T-cell (primary cell): ENCODE measurements at places on chromosomes 6 and 20.

DNA sequence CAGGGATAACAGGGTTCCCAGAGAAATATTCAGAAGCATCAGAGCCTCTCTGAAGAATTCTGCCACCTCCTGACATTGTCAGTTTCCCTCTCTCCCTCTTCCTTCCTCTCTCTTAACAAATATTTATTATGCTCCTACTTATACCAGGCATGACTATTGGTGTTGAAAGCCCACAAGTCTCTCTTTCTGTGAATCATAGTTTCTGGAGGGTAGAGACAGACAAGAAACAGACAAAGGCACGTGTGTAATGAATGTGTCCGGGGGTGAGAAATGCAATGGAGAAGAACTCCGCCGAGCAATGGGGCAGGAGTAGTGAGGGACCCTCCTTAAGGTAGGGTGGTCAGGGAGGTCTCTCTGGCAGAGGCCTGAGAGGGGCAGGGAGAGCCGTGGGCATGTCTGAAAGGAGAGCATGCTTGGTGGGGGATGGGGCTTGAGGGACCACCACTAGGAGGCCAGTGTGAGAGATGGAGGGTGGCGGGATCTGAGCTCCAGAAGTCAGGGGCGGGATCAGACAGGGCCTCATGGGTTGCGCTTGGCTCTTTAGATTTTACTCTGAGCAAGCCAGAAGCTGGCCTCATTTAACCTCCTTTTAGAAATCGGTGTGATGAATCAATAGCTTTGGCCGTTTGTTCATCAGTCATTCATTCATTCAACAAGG, 57.3 kb downstream of the EYA2 start:
- no peak overlapping the region for H3K4me3 ChIP-seq
- H3K4me1 ChIP-seq = no peaks in the 10 kb centered on the region
- no peak overlapping the region for H3K27ac ChIP-seq
- no peaks in the 10 kb centered on the region for H3K36me3 ChIP-seq
- H3K27me3 ChIP-seq = no peaks in the 10 kb centered on the region

DNA sequence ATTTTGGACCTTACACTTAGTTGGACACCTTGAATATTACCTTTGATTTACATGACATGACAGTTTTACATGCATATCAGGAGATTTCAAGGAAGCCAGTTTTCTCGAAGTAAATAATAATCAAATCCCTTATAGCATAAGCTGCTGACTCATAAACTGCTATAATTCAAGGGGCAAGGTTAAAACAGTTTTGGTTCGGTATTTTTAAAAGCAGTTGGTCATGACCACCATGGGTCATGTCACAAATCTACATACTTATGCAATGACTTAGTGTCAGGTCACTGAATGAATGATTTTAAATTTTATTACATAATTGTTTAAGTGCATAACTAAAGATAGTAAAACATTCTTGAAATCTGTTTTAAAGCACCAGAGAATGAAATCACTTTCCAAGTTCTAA, 158.0 kb downstream of the DST start:
- no peaks in the 10 kb centered on the region for H3K4me1 ChIP-seq
- no peak for DNase-seq
- H3K27me3 ChIP-seq = no peaks in the 10 kb centered on the region
- no peak overlapping the region for H3K4me3 ChIP-seq
- H3K27ac ChIP-seq = no peak overlapping the region

DNA sequence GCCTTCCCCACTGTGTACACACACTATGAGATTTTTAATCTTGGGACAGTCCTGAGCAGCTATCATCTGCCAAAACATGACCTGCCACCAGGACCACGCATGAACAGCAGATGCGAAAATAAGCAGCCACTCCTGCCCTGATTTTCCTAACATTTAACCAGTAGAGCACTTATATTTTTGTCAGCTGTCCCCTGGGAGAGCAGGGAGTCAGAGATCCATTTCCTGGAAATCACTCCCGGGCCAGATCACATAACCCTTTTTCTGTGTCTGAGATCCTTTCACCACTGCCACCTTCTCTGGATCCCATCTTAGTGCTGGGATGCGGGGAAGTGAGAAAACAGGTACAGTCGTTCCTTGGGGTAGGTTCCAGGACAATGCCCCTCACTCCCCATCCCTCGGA, 5.7 kb downstream of the SDCBP2 start:
- no peaks in the 10 kb centered on the region for H3K27me3 ChIP-seq
- no peak overlapping the region for H3K4me3 ChIP-seq
- peaks cover 33% of the 10 kb centered on the region for H3K4me1 ChIP-seq
- no peaks in the 10 kb centered on the region for H3K36me3 ChIP-seq
- no peak for DNase-seq
- H3K27ac ChIP-seq = no peak overlapping the region

DNA sequence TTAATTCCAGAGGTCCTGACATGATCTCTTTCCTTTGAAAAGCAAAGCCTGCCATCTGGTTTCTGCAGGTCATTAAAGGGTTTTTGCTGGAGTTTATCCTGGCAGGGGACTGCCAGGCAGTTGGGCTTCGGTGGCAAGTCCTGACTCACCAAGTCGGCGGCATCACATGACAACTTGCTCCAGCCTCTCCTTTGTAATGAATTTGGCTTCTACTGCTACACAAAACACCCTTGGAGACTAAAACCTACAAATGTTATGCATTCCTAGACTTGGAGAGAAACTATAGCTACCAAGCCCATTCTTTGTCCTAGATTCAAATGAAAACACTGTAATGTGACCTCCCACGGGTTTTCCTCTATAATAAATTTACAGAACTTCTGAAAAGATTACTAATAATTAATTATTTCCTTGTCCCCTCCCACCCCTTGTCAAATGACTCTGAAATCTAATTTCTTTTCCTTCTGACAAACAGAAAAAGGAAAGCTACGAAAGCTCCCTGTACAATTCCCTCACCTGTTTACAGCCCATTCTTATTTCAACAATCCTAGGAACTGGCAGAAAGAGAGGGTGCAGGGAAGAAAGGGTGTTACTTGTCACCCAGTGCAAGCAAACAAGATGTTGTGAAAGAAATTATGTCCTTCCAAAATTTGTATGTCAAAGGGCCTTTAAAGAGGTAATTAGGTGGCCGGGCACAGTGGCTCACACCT, 62.9 kb downstream of the QRSL1 start:
- no peak overlapping the region for H3K4me3 ChIP-seq
- H3K27me3 ChIP-seq = no peaks in the 10 kb centered on the region
- H3K4me1 ChIP-seq = no peaks in the 10 kb centered on the region
- no peak for DNase-seq
- no peak overlapping the region for H3K27ac ChIP-seq
- H3K36me3 ChIP-seq = no peaks in the 10 kb centered on the region

DNA sequence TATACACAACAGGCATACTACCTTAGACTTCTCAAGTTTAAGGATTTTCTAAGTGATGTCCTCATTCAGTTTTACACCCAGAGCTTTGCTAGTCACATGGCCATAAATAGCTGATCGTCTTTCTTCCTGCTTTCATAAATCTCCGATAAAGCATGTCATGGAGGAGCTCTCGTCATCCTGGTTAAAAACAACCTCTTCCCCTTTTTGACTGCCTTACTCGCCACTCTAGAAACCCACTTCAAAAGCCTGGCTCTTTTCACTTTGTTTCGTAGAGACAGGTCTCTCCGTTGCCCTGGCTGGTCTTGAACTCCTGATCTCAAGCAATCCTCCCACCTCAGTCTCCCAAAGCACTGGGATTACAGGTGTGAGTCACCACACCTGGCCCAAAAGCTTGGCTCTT, 67.0 kb upstream of the SMIM29 start:
- H3K27ac ChIP-seq = no peak overlapping the region
- peaks cover 3% of the 10 kb centered on the region for H3K4me1 ChIP-seq
- no peaks in the 10 kb centered on the region for H3K27me3 ChIP-seq
- H3K4me3 ChIP-seq = no peak overlapping the region
- DNase-seq = no peak

DNA sequence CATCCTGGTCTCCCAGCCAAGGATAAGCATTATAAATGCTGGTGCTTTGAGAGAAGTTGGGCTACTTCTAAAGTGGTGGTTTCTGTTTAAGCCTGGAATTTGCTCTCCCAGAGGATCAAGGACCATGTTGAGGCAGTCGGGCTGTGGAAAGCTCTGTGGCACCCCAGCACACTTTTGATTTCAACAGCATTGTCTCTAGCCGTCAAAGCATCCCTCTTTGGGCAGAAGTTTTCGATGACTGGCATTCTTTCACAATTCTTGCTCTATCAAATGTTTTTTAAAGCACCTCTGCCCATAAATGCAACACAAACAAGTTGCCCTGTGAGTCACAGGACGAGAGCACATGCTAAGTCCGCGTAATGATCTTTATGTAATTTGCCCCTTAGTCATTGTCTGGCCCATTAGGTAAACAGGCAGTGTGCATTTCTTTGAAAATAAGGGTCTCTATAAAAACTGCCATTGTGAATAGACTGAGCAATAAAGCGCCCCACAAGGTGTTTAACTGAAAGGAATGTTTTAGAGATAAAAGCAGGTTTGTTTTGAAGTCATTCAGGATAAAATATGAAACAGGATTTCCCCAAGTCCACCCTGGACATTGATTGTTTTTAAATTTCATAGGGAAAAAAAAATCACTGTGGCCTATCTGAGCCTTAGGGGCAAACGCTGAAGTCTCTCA, 44.7 kb upstream of the FOXQ1 start:
- H3K4me3 ChIP-seq = no peak overlapping the region
- H3K36me3 ChIP-seq = no peaks in the 10 kb centered on the region
- H3K27me3 ChIP-seq = no peaks in the 10 kb centered on the region
- no peaks in the 10 kb centered on the region for H3K4me1 ChIP-seq
- DNase-seq = no peak
- no peak overlapping the region for H3K27ac ChIP-seq

GRCh38 chr6:90175627-90176538, 120.8 kb downstream of the BACH2 start:
- no peak overlapping the region for H3K4me3 ChIP-seq
- H3K36me3 ChIP-seq = no peaks in the 10 kb centered on the region
- H3K27ac ChIP-seq = peak overlapping the region; percentile 37
- no peak for DNase-seq
- H3K4me1 ChIP-seq = peaks cover 47% of the 10 kb centered on the region
- H3K27me3 ChIP-seq = no peaks in the 10 kb centered on the region

GRCh38 chr20:1855109-1855508, 40.1 kb upstream of the SIRPA start:
- H3K4me1 ChIP-seq = no peaks in the 10 kb centered on the region
- DNase-seq = no peak
- H3K36me3 ChIP-seq = no peaks in the 10 kb centered on the region
- H3K27ac ChIP-seq = no peak overlapping the region

- no peaks in the 10 kb centered on the region for H3K27me3 ChIP-seq
- no peak overlapping the region for H3K27ac ChIP-seq
- H3K4me3 ChIP-seq = no peak overlapping the region
- H3K4me1 ChIP-seq = no peaks in the 10 kb centered on the region
- DNase-seq = no peak
- peaks cover 5% of the 10 kb centered on the region for H3K36me3 ChIP-seq
Measured at GRCh38 chr6:159665868-159666635, 27.0 kb downstream of the SOD2 start.

DNA sequence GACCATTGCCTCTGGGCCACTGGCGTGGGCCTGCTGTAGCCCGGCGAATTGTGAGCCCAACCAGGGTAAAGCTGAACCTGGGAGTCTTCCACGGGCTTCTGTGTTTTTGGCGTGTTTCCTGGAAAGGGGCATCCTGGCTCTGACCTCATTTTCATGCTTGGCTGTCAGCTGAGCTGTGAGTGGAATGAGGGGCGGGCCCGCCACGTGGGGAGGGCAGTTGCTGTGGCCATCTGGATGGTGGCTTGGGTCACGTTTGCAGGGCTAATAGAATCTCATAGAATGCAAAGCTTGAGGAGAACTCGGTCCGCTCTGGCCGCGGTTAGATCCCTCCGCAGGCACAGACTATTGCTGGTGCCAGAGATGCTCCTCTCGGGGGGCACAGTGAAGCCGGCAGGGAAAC, 263.0 kb downstream of the SMOC2 start:
- H3K36me3 ChIP-seq = no peaks in the 10 kb centered on the region
- no peak overlapping the region for H3K4me3 ChIP-seq
- DNase-seq = no peak
- H3K4me1 ChIP-seq = no peaks in the 10 kb centered on the region
- H3K27ac ChIP-seq = no peak overlapping the region

DNA sequence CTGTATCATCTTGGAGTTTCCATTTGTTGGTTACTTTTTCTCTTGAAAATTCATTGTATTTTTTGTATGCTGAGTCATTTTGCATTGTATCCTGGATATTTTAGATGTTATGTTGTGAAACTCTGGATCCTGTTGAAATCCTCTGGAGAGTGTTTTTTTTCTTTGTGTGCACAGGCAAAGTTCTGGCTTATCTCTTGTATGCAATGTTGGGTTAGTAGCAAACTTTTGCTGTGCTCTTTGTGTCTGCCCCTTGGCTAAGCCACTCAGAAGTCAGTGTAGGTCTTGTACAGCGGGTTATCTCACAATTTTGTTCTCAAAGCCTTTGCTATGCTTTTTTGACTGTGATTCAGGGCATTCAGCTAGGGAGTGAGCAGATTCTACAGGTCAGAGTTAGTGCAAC, 29.1 kb upstream of the LMBRD1 start:
- H3K27me3 ChIP-seq = no peaks in the 10 kb centered on the region
- no peak for DNase-seq
- H3K27ac ChIP-seq = no peak overlapping the region
- H3K4me3 ChIP-seq = no peak overlapping the region
- H3K4me1 ChIP-seq = no peaks in the 10 kb centered on the region

- no peak overlapping the region for H3K27ac ChIP-seq
- H3K4me3 ChIP-seq = no peak overlapping the region
- H3K4me1 ChIP-seq = peaks cover 6% of the 10 kb centered on the region
- no peak for DNase-seq
- peaks cover 11% of the 10 kb centered on the region for H3K27me3 ChIP-seq
Measured at GRCh38 chr20:19828232-19828631, 70.2 kb downstream of the RIN2 start.

GRCh38 chr6:143941852-143942627, 66.0 kb downstream of the PLAGL1 start:
- peak; percentile 32 for DNase-seq
- no peaks in the 10 kb centered on the region for H3K4me1 ChIP-seq
- no peaks in the 10 kb centered on the region for H3K36me3 ChIP-seq
- no peak overlapping the region for H3K27ac ChIP-seq
- H3K4me3 ChIP-seq = no peak overlapping the region
- H3K27me3 ChIP-seq = no peaks in the 10 kb centered on the region

- H3K4me3 ChIP-seq = no peak overlapping the region
- DNase-seq = no peak
- no peak overlapping the region for H3K27ac ChIP-seq
- H3K27me3 ChIP-seq = peaks cover 4% of the 10 kb centered on the region
- H3K4me1 ChIP-seq = no peaks in the 10 kb centered on the region
Measured at GRCh38 chr6:29989211-29989610, 46.9 kb downstream of the HLA-A start.

DNA sequence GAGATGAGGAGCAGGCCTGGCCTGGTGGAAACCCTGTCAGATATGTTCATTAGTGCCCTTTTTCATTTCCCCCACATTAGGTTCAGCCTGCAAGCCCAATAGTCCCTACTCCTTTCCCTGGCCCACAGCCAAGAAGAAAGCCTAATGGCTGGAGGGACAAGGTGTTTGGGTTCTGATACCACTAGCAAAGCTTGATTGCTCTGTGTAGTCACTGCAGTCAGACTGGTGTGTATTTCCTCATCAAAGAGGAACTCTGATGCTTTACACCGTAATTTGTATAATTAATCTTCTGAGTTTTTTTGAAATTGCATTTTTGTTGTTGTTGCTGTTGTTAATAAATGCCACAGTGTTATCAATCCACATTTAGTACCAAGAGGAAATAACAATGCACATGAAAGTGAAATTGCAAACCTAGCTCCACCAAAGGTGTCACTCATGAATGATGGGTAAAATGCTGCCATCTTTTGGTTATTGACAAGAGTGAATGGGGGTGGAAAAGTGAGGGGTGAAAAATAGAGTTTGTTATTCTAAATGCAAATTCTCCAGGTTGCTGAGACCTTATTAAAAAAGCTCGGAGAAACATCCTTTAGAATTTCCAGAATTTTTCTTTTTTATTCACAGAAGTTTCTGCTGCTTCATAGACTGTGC, 320.2 kb upstream of the POU3F2 start:
- DNase-seq = no peak
- H3K27me3 ChIP-seq = no peaks in the 10 kb centered on the region
- no peaks in the 10 kb centered on the region for H3K4me1 ChIP-seq
- no peak overlapping the region for H3K4me3 ChIP-seq
- H3K36me3 ChIP-seq = no peaks in the 10 kb centered on the region
